ENCODE measurements at places on chromosomes 1 and 21.
A peak's percentile ranks its signal among the peaks of the same experiment; 100 is the strongest.

GRCh38 chr1:155017946-155018316 is 15.3 kb downstream of the ZBTB7B start:
- peak; percentile 57 for DNase-seq

- no peak for DNase-seq
Observed at GRCh38 chr1:219062161-219062560, 111.5 kb upstream of the LYPLAL1 start.

GRCh38 chr1:48644905-48645605 is 131.6 kb downstream of the BEND5 start:
- DNase-seq = no peak

GRCh38 chr1:94949681-94950661 is 23.1 kb upstream of the CNN3 start:
- DNase-seq = no peak

- DNase-seq = no peak
Observed at GRCh38 chr1:245690946-245691541, 536.3 kb downstream of the KIF26B start.

GRCh38 chr1:150311762-150312161 is 9.6 kb upstream of the PRPF3 start:
- DNase-seq = no peak

DNA sequence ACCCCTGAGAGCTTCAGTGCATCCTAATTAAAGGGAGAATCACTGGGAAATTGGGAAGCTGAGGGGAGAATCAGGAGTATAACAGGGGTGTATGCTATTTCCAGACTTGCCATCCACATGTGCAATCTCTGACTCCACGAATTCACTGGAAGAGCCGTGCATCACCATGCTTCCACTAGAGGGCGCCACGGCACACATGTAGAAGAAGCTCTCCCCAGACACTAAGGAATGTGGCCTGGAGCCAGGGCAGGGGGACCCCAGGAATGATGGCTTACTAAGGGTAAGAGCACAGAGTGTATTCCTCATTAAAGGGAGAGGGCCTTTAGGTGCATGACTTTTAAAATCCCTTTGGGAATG is 81.5 kb downstream of the ABCA4 start:
- peak; percentile 59 for DNase-seq

GRCh38 chr1:154969860-154970452 is 591 bp downstream of the SHC1 start:
- DNase-seq = no peak

DNA sequence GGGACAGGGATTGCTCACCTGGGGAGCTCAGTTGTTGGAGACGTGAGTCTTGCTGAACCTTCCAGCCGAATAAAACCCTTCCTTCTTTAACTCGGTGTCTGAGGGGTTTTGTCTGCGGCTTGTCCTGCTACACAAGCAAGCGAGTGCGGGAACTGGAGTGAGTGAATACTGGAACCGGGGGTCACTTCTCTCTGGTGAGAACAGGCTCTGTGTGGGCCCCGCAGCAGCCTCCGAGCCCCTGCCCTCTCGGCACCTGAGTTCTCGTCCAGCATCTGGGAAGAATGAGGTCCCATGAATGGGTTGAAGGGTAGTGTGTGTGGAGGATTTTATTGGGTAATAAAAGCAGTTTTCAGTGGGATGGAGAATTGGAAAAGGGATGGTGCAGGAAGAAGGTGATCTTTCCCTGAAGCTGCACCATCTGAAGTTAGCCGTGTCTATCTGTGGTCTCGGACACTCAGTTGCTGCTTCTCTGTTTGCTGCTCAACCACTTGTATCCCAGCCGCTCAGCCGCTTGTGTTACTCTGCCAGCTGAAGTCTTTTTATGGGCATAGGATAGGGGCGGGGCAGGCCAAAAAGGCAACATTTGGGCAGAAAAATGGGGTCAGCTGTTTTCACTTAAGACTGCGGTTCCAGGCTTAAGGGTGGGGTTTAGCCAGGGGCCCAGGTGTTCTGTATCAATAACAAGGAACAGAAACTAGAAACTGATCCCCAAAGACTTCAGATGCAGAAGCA is 450.6 kb upstream of the CAMK1G start:
- DNase-seq = no peak

DNA sequence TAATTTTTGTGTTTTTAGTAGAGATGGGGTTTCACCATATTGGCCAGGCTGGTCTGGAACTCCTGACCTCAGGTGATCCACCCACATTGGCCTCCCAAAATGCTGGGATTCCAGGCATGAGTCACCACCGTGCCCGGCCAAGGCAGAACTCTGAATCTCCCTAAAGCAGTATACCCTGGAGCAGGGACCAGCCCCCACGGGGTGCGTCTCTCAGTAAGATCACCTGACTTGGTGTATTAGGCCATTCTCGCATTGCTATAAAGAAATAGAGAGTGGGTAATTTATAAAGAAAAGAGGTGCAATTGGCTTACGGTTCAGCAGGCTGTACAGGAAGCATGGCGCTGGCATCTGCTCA is 14.2 kb downstream of the DFFB start:
- DNase-seq = no peak

GRCh38 chr1:13642306-13643004 is 57.5 kb upstream of the PRDM2 start:
- no peak for DNase-seq

GRCh38 chr1:9420835-9421532 is 118.3 kb upstream of the SLC25A33 start:
- DNase-seq = no peak

DNA sequence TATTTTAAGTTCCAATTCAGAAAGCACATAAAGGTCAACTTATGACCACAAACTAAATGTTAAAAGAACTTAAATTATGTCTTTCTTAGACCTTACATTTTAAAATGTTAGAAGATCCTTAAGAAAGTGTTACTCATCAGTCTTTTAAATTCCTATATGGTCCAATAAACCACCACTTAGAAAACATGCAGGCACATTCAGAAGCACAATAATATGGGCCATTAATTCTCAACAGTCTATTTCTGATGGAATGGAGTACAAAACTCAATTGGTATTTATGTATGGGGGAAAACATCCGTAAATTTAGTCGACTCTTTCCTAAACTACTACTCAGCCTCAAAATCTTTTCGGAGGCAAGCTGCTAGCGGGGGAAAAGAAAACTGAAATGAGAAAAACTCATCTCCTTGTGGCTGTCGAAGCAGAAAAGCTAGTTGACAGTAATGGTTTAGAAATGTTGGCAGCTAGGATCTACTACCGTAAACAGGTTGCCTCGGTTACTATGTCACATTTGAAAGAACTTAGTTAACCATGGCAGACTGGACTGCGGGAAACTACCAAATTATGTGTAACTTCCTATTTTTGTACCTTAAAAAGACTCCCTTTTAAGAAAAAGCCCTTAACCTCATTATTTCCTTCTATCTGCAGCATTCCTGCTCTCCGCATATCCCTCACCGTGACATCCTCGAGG is 1.0 kb downstream of the TRMT1L start:
- DNase-seq = no peak

DNA sequence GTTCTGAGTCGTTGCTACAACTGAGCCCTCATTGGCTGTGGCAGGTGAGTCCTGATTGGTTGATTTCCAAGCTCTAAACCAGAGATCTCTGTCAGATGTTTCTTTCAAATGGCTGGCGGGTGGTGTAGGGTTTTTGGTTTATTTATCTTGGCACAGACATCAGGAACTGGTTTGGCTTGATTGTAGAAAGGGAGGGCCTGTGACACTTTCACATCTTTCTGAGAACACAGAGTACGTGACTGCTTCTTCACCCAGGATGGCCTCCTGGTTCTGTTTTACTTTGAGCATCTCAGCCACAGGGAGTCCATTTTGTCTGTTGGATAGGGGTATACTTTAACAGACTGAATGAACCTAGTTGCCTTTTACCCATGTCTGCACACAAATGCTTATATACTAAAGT is 89.4 kb upstream of the GPR52 start:
- no peak for DNase-seq

DNA sequence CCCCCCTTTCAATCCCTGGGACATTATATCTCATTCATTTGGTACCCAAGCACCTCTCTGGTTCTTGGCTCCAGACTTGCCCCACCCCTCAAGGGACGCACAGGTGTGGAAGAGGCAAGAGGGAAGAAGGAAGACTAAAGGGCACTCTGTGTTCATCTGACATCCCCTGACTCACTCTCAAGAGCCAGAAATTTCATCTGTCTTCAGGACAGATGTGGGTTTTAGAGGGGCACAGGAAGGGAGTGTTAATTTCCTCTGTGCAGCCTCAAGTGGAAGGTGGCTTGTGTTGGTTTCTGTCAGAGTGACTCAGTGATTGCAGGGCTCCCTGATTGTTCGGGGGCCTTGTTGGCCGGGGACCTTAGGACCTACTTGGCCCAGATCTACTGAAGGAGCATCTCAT is 2.4 kb downstream of the C2CD4D start:
- DNase-seq = no peak

DNA sequence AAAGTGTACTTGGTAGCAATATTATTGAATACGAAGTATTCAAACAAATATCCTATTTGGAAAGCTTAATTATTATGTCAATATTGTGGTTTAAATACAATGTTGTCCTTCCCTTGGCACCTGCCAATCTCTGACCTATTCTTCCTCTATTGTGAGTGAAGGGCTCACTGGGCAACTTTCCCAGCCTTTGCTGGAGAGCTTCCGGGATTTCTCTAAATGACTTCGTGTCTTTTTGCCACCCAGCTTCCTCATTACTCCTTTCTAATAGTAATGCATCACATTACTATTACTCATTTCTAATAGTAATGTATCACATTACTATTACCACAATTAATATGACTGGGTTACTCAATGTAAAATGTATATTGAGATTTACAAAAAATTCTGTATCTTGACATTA is 880.6 kb downstream of the BRINP3 start:
- DNase-seq = no peak

DNA sequence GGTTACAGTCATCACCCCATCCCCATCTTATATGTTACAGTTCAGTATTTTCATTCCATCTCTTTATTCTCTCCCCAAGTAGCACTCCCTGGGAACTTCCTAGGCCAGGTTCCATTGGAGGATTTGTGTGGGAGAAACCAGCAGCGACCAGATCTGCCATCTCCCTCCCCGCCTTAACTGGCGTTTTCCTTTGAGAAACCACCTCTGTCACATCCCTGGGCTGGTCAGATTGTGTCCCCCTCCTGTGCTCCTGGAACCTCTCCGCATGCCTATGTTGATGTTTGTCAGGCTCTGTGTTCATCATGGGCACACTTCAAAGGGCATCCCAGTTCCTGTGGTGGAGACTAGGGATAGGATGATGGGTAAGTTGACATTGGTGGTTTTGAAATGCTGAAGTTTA is 126.4 kb downstream of the KIAA0319L start:
- no peak for DNase-seq

- DNase-seq = peak; percentile 40
Observed at GRCh38 chr1:51843948-51844347, 34.6 kb downstream of the NRDC start.

DNA sequence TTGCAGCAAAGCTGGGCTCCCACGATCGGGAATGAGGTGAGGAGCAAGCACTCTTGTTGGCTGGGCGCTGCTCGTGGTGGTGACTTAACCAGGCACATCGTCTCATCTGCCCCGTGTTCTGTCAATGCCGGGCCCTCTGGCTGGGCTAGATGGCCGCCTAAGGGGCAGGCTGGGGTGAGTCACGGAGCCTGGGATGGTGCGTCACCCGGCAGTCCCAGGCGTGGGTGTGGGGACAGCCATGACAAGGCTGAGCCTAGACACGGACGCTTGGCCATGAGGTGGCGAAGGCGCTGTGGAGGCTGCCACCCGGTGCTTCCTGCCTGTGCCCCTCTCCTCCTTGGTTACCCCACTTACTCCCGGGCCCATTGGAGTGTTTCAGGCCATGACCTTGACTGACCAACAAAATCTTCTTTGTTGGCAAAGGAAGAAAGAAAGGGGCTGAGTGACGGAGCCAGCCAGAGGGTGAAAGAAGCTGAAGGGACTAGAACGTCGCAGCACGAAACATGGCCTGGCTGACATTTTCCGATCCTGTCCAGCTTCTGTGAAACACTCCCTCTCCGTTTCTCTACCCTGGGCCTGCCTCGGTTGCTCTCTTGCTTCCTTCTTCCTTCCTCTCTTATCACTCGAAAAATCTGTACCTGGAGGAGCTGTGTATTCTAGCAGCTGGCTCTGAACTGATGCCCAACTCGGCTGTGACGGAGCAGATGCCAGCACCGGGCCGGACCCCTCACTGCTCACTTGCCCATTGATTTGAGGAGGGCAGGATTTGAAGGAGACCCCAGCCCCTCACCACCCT is 596 bp downstream of the CD247 start:
- DNase-seq = no peak

DNA sequence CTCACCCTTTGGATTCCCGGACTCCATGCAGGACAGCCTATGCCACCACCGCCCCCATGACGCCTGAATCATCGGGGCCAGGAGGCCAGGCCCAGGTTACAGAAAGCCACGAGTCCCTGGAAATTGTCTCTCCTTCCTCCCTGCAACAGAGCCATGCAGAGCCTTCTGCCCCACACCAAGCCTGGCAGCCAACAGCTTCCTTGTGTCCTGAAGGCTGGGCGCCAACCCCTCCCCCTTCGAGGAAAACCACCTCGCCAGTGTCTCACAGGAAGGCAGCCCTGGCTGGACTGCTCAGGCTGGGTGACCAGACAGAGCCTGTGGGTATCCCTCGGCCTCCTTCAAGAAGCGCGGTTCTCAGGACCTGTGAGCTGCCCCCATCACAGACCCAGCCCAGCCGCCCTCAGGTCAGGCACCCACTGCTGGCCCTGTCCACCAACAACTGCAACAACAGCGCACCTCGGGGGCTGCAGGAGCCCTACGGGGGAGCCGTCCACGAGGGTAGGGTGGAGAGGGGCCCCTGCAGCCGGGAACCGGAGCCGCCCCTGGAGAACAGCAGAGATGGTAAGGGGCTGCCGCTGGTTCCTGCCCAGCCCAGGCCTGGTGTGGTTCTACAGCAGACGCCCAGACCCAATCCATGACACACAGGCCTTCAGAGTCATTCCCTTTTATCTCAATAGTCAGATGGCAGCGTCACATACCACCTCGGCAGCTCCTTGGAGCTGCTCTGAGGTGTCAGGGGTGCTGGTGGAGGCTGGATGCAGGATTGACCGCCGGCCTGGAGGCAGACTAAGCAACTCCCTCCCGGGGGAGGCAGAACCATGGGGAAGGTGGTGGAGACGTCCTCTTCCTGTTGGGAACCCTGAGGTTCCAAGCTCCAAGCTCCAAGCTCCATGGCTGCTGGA is 23.7 kb downstream of the KIAA1614 start:
- DNase-seq = no peak

- DNase-seq = no peak
Observed at GRCh38 chr1:201320168-201320788, 37.0 kb downstream of the PKP1 start.

- no peak for DNase-seq
Observed at GRCh38 chr1:174219606-174220370, 60.5 kb downstream of the RABGAP1L start.

- peak; percentile 33 for DNase-seq
Observed at GRCh38 chr1:18927082-18927653, 24.8 kb upstream of the ALDH4A1 start.

- no peak for DNase-seq
Observed at GRCh38 chr1:169111472-169111871, 5.0 kb downstream of the ATP1B1 start.

- DNase-seq = no peak
Observed at GRCh38 chr1:159580340-159580739, 7.3 kb upstream of the APCS start.

DNA sequence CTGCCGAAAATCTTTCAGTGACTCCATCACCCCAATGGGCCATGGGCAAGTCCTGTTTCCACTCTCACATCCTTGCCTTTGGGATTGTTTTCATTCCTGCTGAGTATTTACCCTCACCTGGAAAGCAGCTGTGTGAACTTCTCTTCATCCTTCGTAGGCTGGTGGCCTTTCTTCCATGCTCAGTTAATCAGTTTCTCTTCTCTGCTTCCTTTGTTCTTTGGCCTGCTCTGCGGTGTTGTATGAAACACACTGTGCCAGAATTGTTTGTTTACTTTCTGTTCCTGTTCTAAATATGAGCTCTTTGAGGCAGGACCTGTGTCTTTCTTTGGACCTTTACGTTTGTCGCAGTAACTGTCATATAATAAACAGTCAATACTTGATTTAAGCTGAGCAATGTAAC is 48.6 kb downstream of the ITSN1 start:
- DNase-seq = no peak

All from GM10248 (cell line).